Left lung (tissue), 14 donors: ENCODE measurements at places on chromosomes 13 and 19.

DNA sequence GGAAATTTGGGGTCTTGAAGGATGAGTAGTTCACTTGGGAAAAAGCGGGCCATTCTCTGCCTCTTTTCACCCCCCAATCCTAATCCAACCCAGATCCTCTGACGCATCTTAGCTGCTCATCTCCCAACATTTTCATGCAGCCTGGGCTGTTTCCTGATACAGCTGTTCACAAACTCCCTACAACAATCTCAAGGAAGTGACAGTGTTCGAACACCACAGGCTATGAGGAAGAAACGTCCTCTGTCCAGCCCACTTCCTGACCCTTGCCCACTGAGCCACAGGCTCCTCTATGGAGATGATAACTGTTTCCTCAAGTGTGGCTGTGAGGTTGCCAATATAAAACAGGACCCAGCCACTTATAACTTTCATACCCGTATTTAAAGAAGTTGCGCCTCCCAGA, 16.2 kb downstream of the LMTK3 start:
- DNase-seq, result no peak
- H3K27ac ChIP-seq, result no peak overlapping the region
- peaks cover 42% of the 10 kb centered on the region for H3K4me1 ChIP-seq
- no peak overlapping the region for H3K4me3 ChIP-seq

DNA sequence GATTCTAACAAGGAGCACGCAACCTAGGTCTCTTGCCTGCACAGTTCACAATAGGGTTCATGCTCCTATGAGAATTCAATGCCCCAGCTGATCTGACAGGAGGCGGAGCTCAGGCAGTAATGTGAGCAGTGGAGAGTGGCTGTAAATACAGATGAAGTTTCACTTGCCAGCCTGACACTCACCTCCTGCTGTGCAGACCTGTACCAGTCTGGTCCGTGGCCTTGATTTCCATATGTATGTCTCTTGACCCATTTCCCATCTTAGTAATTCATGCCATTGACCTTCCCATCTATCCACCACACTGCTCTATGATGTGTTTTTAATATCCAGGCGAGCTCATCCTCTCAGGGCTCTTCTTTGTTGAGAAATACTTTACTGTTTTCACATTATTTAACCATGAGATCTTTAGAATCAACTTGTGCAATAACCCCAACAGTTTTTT, 95.2 kb downstream of the LRCH1 start:
- no peaks in the 10 kb centered on the region for H3K27me3 ChIP-seq
- no peak overlapping the region for H3K4me3 ChIP-seq
- H3K27ac ChIP-seq, result no peak overlapping the region
- H3K36me3 ChIP-seq, result no peaks in the 10 kb centered on the region
- DNase-seq, result no peak

DNA sequence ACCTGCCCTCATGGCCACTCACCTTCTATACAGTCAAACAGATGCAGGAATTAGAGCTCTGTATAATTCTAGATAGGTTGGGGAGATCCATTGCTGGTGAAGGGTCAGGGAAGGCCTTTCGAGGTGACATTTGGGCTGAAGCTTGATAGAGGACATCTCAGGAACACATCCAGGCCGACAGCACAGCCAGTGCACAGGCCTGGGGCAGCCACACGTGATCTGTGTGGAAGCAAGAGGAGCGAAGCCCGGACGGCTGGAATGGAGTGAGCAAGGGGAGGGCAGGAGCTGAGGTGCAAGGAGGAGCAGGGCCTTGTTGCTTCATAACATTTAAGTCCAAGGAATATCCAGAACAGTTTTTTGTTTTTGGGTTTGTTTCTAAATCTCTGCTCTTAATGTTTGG, 4.5 kb upstream of the OVOL3 start:
- no peak overlapping the region for H3K4me3 ChIP-seq
- H3K36me3 ChIP-seq, result peaks cover 62% of the 10 kb centered on the region
- H3K27me3 ChIP-seq, result no peaks in the 10 kb centered on the region

GRCh38 chr13:31119966-31120700, 41.6 kb downstream of the HSPH1 start:
- no peaks in the 10 kb centered on the region for H3K4me1 ChIP-seq
- no peak for DNase-seq
- H3K4me3 ChIP-seq, result no peak overlapping the region
- no peaks in the 10 kb centered on the region for H3K27me3 ChIP-seq
- no peak overlapping the region for H3K27ac ChIP-seq

- no peaks in the 10 kb centered on the region for H3K4me1 ChIP-seq
- H3K4me3 ChIP-seq, result no peak overlapping the region
- H3K27ac ChIP-seq, result no peak overlapping the region
- DNase-seq, result no peak
- no peaks in the 10 kb centered on the region for H3K36me3 ChIP-seq
- no peaks in the 10 kb centered on the region for H3K27me3 ChIP-seq
Observed at GRCh38 chr13:90950160-90950559, 397.3 kb upstream of the MIR17HG start.

GRCh38 chr13:21435687-21436151, 23.4 kb downstream of the ZDHHC20 start:
- H3K36me3 ChIP-seq, result no peaks in the 10 kb centered on the region
- H3K27ac ChIP-seq, result peak overlapping the region; percentile 83
- DNase-seq, result peak; percentile 74
- no peaks in the 10 kb centered on the region for H3K27me3 ChIP-seq

DNA sequence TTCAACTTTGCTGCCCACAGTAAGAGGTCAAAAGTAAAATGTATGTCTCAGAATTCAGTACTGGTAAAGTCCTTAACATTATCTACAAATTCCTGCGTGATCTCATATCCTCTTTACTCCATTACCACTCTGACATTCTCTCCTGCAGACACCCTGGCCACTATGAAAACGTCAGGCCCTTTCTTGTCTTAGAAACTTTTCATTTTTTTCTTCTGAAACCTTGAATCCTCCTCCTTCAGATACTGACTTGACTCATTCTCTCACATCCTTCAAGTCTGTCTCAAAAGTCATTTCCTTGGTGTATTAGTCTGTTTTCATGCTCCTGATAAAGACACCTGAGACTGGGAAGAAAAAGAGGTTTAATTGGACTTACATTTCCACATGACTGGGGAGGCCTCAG, 262.3 kb downstream of the POU4F1 start:
- no peak overlapping the region for H3K27ac ChIP-seq
- no peak for DNase-seq
- H3K4me3 ChIP-seq, result no peak overlapping the region
- no peaks in the 10 kb centered on the region for H3K36me3 ChIP-seq
- H3K4me1 ChIP-seq, result no peaks in the 10 kb centered on the region
